ENCODE measurements at places on chromosomes 2 and 18. TPM values are rescaled to one million over a fixed set of nuclear protein-coding genes. Genes with fewer than 3 reads are reported as not detected.

- no peak for DNase-seq
Observed at GRCh38 chr18:68244786-68245185, 470.1 kb downstream of the TMX3 start.

GRCh38 chr18:63339920-63340484 lies 20.4 kb upstream of the BCL2 start:
- DNase-seq, result peak; percentile 41

Gene ST8SIA5
- total RNA-seq, result not detected

DNA sequence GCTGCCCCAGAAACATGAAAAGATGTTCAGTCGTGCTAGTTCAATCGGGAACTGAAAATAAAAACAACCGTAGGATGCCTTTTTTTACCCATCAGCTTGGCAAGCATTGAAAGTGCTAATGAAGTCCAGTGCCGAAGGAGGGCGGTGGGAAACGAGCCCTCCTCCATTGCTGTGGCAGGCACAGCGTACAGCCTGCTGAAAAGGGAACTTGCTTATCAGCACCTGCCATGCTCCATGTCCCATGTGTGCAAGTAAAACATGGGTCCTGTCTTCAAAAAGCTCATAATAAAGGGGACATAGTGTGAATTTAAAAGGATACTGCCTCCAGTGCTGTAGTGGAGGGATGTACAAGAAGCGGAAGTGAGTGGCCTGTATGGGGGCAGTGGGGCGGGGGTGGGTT lies 82.4 kb downstream of the ARMC9 start:
- DNase-seq, result no peak

Gene C2orf72
- total RNA-seq, result 0.84 TPM

Gene ODC1
- total RNA-seq, result 72.0 TPM

Gene ABHD1
- total RNA-seq, result 0.72 TPM

Gene CFC1
- not detected for total RNA-seq

DNA sequence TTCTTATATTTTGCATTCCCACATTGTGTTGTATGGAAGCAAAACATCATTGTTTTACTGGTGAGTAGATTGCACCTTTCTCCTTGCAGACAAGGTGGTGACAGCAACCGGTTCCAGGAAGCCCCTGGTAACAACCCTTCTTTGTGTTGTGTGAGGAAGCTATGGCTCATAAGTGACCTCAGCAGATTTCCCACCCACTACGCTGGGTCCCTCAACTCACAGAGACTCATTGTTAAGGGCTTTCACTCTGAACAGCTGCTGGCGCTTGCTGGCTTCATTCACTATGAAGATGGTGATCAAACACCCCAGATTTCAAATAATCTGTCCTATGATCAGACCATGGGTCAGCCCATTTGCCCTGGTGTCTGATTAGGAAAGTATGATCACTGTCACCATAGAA lies 53.4 kb downstream of the WIPF1 start:
- DNase-seq, result peak; percentile 41

GRCh38 chr18:44386401-44386800 lies 294.3 kb upstream of the SETBP1 start:
- no peak for DNase-seq

DNA sequence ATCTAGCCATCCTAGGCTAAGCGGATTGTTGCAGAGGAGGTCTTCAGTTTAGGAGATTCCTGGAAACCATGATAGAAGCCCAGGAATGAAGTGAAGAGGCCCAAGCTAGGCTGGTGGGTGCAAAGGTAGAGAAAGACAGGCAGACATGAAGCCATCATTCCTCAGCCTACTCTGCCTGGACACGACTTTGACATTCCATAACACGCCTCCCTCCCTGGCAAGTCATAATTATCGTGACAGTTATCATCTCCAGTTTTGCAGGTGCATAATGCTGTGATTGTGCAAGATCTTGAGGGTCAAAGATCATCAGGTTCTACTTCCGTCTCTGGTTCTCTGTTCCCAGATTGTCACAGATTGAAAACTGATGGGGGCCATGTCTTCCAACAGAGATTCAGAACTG lies 15.2 kb upstream of the FZD5 start:
- no peak for DNase-seq

GRCh38 chr18:49360582-49360981 lies 99.9 kb downstream of the DYM start:
- no peak for DNase-seq

Gene COL4A4
- total RNA-seq, result 0.16 TPM

DNA sequence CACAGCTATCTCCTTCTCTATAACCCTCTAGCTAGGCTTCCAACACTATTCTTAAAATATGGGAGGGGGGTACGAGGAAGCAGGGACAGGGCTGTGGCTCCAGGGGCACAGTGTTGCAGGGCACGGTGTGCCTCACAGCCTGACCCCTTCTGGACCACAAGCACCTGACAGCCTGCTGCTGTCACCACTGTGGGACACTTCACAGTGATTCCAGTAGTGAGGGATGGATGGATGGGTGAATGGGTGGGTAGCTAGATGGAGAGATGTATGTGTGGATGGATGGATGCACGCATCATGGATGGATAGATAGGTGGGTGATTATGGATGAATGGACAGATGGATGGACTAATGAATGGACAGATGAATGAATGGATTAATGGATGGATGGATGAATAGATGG lies 21.6 kb downstream of the PXDN start:
- DNase-seq, result no peak

DNA sequence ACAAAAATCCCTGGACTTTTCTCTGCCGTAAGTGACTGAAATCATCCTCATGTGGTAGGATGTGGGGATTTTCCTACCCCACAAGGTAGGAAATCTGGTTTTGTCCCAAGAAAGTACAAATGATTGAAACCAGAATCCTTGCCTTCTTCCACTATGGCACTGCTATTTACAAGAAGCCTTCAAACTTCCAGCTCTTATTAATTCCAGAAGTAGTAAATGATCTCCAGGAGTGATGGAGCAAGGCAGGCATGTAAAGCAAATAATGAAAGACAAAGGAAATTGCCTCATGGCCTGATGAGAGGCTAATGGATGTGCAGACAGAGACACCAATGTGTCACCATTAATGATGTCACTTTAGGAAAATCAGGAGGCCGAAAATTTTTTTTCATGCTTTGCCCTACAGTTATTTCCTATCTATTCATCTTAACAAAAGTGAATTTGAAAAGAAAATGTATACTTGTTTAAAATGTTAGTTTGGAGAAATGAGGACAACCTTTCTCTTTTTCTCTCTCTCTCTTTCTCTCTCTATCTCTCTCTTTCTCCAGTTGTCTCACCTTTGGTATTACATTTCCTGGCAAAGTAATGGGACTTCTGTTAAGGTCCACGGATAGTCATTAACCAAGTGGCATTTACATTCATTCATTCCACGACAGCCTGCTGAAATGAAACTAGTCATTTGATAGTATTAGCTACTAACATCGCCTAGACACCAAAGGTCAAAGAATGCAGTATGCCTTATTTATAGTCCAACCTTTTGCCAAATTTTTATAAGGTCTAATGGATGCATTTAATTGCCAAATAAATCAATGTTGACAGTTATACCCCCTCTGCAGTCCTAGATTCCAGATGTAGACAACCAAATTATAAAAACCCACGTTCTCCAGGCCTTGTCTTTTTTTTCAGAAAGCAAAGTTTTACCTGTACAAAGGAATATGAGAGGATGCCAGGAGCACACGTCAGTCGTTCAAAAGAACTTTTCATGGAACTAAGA lies 5.0 kb upstream of the EVA1A start:
- DNase-seq, result no peak

- DNase-seq, result no peak
Observed at GRCh38 chr2:240604939-240605716, 18.6 kb downstream of the CAPN10 start.

Gene ARHGEF33
- total RNA-seq, result not detected

Gene TMEFF2
- total RNA-seq, result not detected

- DNase-seq, result no peak
Observed at GRCh38 chr2:6524691-6525474, 340.8 kb downstream of the CMPK2 start.

DNA sequence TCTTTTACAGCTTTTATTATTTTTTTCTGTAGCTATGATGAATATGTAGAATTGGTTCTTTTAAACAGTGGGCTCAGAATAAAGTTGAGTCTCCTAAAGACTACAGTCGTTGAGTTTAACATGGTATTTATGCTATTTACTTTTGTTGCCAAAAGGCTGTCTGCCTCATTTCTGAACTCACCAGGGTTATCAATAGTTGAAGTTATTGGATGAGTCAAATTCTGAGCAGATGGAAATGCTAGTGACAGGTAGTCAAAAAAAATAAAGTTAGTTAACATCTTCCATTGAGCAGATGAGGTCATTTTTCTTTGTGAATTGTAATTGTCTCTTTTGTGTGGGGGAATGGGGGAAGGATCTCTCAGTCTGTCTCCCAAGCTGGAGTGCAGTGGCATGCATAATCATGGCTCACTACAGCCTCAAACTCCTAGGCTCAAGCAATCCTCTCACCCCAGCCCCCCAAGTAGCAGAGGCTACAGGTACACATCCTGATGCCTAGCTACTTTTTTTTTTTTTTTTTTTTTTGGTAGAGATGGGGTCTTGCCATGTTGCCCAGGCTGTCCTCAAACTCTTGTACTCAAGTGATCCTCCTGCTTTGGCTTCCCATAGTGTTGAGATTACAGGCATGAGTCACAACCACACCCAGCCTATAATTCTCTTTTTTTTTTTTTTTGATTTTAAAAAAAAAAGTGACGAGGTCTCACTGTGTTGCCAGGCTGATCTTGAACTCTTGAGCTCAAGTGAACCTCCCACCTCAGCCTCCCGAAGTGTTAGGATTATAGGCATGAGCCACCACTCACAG lies 8.9 kb downstream of the PAPOLG start:
- no peak for DNase-seq

All from activated T-cell treated with anti-CD3 and anti-CD28 coated beads, Interleukin-2, amount 50 U/mL, for 72 hours (primary cell).